Left ventricle myocardium inferior (tissue), 1 donor: ENCODE measurements at places on chromosomes 1 and 21. TPM values are rescaled to one million over a fixed set of nuclear protein-coding genes. Genes with fewer than 3 reads are reported as not detected.

GRCh38 chr1:17340358-17340757 lies 31.6 kb upstream of the PADI6 start:
- no peak for DNase-seq

GRCh38 chr1:114435088-114435715 lies 75.8 kb downstream of the TRIM33 start:
- no peak for DNase-seq

DNA sequence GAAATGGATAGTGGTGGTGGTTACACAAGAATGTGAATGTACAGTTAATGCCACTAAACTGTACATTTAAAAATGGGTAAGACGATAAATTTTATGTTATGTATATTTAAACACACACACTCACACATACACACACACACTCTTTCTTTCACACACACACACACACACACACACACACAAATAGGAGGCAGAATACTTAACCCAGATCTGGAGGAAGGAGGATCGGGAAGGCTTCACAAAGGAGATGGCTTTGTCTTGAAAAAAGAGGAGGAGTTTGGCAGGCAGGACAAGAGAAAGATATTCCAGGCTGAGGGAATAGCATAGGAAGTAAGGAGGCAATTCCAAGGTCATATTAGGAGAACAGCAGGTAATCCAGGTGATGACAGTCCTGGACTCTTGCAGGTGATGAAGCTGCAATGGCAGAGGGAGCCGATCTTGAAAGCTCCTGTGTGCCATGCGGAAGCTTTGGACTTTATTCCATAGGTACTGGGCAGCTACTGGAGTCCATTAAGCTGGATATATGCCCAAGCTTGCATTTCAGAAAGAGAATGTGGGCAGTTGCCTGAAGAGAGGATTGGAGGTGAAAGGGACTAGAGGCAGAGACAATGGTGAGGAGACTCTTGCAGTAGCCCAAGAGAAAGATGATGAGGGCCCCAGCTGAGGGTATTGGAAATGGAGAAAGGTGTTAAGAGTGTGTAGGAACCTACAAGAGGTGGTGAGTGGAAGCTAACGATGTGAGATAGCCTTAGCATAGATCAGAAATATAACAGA lies 15.4 kb upstream of the LYST start:
- no peak for DNase-seq

- no peak for DNase-seq
These were observed 786.6 kb upstream of the RGS18 start for GRCh38 chr1:191371626-191372025.

DNA sequence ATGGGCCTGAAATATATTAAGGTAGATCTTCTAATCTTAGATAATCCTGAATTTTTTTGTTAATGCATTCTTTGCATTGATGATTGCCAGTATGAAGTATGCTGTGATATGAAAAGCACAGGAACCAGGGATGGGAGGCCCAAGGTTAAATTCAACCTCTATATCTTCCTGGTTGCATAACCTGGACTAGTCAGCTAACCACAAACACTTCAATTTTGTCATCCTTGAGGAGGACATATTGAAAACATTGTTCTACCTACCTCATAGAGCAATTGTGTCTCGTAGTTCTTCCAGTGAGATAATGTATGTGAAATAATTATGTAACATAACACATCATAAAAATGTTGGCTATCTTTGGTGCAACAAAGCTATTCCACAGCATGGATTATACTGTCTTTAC lies 25.6 kb downstream of the PDC start:
- no peak for DNase-seq

GRCh38 chr1:209238356-209238755 lies 345.2 kb upstream of the CAMK1G start:
- DNase-seq: no peak

DNA sequence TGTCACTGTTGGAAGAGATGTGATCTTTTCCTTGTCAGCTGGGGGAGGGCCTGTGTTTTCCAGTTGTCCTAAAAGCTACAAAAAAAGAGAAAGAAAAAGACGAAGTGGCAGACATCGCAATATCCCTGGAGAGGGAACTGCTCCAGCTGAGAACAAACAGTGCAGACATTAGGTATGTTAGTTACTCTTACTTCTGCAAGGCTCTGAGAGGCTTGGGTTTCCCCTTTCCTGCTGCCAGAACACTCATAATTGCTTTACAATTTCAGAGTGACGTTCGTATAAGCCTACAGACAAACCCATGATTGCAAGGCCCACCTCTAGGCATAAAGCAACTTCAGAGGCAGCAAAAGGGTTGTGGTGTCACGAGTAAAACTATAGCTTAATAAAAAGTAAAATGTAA lies 31.1 kb downstream of the CD160 start:
- DNase-seq: no peak

Gene FMO4
- 5.4 TPM for total RNA-seq

Gene KCNK1
- total RNA-seq: 25.2 TPM

Gene C1QC
- total RNA-seq: 76.6 TPM

Gene RGS5
- 256 TPM for total RNA-seq

Gene SASS6
- total RNA-seq: 2.1 TPM

Gene SFN
- total RNA-seq: 0.16 TPM

Gene PRMT2
- total RNA-seq: 56.4 TPM
